ENCODE measurements at places on chromosomes 3 and 15.

DNA sequence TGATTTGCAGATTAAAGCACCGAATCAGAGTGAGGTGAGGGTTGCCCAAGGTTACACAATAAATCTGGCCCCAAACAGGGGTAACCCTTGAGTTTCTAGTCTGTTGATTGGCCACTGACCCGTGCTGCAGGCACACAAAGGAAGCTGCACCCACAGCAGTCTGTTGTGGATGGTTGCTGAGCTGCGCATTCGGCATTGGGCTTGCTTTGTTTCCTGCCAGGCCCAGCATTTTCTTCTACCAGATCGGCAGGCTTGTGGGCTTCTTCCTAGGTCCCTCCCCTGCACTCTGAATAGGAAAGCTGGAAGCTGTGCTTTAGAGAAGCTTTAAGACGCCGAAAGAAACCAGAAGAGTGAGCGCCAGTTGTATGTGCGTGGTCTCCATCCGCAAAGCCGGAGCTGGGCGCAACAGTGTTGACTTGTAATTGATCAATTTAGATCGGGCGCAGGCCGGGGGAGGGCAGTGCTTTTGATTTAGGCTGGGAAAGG, 12.1 kb downstream of the B3GNT5 start:
- peak; percentile 34 for DNase-seq

DNA sequence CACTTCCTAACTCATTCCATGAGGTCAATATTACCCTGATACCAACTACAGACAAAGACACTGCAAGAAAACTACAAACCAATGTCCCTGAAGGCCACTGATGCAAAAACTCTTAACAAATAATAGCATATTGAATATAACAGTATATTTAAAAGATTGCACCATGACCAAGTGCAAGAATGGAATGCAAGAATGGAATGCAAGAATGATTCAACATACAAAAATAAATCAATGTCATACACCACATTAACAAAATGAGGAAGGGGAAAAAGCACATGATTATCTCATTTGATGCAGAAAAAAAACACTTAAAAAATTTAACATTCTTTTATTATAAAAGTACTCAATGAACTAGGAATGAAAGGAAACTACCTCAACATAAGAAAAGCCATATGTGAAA, 463.1 kb upstream of the NECTIN3 start:
- DNase-seq = no peak

DNA sequence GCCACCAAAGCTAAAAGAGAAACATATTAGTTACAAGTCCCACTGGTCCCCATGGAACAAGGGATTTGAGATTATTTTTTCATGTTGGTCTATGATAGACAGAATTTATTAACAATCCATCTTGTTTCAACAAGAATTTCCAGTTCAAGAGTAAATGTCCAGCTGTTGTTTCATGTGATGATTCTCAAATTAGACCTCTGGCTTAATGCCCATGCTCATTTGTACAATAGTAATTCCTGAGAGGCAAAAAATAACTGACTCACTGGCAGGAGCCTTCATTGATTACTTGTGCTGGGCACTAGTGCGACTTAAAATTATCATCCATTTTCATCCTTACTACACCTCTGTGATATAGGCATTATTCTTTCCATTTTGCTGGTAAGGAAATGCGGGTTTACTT, 171.3 kb downstream of the ITPR1 start:
- DNase-seq = no peak

- no peak for DNase-seq
Measured at GRCh38 chr3:108008106-108008505, 82.7 kb downstream of the CD47 start.

DNA sequence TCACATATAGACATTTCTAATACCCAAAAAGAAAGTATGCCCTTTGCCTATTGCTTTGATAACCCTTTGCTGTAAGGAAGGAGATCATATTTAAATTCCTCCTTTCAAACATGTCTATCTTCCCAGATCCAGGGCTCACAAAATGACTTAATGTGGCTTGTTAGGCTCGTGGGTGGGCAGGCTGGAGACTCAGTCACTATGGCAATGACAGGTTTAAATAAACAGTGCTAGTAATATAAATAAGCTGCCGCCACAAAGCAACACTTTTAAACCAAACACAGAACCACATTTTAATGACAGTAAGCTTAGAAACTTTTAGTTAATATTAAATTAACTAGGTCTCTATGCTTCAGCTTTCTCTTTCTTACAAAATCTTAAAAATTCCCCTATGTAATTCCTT, 616.0 kb upstream of the NAALADL2 start:
- no peak for DNase-seq

DNA sequence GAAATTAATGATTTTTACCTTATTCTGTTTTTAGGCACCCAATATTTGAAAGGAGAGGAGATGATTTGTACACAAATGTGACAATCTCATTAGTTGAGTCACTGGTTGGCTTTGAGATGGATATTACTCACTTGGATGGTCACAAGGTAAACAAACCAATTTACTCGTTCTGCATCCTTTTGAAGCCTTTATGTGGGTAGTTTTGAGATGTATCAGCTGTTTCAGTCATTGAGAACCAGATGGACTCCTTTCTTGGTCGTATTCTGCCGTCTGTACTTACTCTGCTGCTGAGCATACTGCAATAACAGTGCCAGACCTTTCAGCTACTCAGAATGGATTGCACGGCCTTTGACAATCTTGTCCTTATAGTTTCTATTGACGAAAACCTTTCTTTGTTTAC, 13.3 kb downstream of the DNAJB11 start:
- DNase-seq = peak; percentile 43

GRCh38 chr15:77527831-77528231, 104.9 kb downstream of the LINGO1 start:
- DNase-seq = no peak

DNA sequence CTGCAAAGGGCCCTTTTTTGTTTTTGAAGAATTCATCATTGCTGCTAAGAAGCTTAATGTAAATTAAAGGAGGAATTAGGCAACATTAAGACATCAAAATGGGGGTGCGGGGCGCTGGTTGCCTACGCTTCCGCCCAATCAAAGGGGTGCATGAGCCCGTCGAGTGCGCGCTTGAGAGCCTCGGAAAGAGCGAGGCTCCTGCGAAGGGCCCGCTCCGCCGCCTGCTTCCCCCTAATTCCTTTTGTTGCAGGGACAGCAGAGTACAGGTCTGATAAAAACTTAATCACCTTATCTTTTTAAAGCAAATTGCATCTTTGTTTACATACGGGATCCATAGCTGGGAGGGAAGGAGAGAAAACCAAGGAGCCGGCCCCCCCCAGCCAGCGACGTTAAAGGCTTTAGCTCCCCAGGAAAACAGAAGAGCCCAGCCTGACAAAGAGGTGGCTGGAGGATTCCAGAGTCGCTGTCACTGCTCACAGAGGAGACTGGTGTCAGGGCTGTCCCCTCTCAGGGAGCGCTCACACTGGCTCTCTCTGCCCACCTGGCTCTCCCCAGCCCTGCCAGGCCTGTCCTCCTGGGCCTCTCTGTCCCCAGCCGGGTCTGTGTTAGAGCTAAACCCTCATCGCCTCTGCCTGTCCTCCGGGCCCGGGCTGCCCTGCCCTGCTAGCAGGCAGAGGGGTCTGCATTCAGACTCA, 67.3 kb downstream of the DNAJB8 start:
- no peak for DNase-seq

GRCh38 chr3:125591116-125591760, 4.1 kb downstream of the OSBPL11 start:
- DNase-seq = no peak

- DNase-seq = no peak
Measured at GRCh38 chr3:29486096-29486495, 205.2 kb downstream of the RBMS3 start.

- DNase-seq = no peak
Measured at GRCh38 chr15:70251246-70251990, 153.7 kb upstream of the TLE3 start.

- no peak for DNase-seq
Measured at GRCh38 chr3:185309302-185309701, 53.6 kb upstream of the MAP3K13 start.

GRCh38 chr3:35144011-35144410, 495.3 kb upstream of the ARPP21 start:
- DNase-seq = no peak

GRCh38 chr3:65974509-65974908, 64.2 kb downstream of the MAGI1 start:
- no peak for DNase-seq

GRCh38 chr15:97978401-97979139, 18.1 kb downstream of the ARRDC4 start:
- DNase-seq = no peak

- no peak for DNase-seq
Measured at GRCh38 chr15:60091157-60091556, 87.0 kb downstream of the FOXB1 start.

DNA sequence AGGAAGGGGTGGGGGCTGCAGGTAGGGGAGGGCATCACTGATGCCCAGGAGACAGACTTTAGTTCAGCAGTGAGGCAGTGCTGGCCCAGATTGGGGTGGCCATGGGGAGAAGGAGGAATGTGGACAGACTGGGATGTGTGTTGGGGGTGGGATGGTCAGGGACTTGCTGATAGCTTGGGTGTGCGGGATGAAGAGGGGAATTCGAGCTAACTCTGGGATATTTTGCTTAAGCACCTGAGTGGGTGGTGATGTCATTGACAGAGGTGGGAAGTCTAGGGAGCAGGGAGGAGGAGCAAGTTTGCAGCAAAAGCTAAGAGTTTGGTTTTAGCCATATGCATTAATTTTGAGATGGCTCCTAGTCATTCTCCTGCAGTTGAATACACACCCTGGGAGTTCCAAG, 207.5 kb downstream of the RPLP1 start:
- no peak for DNase-seq

- no peak for DNase-seq
Measured at GRCh38 chr15:25703726-25704125, 159.4 kb downstream of the ATP10A start.

DNA sequence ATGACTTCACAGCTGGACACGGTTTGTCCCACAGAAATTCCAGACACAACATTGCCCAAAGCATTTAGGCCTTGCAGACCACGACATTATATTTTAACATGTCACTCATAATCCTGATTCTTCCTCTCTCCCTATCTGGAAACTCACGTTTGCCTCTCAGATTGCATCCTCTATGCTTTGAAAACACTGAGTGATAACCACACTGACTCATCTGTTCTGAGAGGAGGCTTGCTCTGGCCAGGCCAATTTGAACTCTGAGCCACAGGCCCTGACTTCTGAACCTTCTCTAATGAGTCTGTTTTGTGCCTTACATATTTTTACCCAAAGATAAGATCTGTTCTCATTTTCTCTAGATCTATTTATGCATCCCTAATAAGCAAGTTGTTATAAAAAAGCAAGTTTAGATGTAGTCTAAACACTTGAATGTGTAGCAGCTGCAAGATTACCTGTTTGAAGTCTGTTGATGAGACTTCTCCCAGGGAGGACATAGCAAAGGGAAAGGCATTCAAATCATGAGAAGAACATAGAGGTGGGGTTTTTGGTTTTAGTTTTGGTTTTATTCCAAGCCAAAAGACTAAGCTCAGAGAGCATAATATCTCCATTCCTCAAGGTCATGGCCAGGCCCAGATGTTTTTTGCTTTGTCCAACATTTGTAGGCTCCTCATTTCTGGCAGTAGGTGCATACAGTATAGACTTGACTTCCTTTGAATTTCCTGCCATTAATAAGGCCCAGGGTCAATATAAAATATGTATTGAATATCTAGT, 234.4 kb upstream of the LRTM1 start:
- DNase-seq = no peak
